ENCODE measurements at places on chromosomes 13 and 19.

DNA sequence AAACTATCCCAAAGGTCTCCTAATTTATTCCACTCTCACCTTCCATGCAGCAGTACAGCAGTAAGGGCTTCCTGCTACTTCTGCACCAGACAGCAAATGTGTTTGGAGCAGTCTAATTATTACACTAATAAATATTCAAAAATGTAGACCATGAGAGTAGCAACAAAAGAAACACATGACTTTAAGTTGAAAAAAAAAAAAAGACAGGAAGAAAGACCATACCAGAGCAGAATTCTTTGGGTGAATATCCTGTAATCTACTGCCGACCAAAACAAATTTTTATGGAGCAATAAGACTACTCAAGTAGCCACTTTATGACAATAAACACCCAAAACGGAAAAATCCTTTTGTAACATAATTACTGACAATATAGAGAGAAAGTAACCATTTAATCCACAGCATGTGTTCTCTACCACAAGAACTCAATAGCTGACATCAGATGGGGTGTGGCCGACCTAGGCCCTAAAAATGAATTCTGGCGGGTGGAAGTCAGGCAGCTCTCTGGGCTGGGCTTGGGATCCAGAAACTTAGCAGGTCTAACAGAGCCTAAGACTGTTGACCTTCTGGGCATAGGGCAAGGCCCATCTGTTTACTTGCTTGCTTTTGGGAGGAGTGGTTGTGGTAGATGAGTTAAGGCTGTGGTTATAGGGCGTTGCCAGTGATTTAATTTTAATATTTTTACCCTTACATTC lies 4.6 kb downstream of the KLF12 start:
- DNase-seq: no peak

DNA sequence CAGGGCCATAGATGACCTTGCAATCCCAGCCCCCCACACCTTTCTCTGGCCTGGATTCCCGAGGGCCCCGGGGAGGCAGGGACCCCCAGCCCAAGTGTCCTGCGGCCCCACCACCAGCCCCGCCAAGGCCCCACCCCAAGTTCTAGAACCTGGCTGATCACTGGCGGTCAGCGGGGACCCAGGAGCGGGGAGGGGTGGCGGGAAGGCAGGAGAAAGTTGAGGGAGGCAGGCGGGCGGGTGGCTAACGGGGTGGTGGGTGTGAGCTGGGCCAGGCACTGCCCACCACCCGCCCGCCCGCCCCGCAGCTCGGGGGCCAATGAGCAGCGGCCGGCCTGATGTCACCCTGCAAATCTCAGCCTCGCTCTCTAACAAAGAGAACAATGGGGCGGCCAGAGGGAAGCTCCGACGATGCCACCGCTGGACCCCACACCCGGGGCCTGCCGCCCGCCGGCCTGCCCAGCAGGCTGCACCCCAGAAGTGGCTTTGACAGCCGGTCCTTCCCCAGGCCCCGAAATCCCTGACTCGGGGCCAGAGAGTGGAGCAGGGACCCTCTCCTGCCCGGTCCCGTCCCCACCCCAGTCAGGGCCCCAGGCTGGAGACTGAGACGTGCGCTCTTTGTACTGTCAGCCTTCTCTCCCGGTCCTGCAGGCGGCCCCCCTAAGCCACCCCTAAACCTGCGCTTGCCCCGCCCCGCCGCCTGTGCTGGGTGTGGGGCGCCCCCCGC lies 1.6 kb downstream of the MEX3D start:
- peak; percentile 85 for DNase-seq

GRCh38 chr13:22903925-22904324 lies 276.9 kb upstream of the SGCG start:
- DNase-seq: no peak

DNA sequence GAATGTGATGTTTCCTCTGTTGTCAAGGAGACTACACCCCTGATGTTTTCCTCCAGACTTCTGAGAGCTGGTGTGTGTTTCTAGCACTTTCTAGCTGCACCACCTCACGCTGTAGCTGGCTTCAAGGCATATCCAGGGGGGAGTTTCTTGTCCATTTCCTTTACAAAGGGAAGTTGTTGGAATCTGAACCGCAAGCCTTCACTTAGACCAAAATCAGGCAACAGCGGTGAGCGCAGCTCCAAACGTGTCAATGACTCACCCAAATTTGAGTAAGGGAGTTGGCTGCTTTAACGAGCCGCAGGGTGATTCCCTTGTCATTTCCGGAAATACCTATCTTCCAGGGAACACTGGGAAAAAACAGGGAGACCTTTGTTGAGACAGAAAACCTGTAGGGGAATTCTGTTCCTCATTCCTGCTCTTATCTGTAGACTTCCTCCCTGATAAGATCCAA lies 2.5 kb downstream of the LDLR start:
- peak; percentile 98 for DNase-seq

DNA sequence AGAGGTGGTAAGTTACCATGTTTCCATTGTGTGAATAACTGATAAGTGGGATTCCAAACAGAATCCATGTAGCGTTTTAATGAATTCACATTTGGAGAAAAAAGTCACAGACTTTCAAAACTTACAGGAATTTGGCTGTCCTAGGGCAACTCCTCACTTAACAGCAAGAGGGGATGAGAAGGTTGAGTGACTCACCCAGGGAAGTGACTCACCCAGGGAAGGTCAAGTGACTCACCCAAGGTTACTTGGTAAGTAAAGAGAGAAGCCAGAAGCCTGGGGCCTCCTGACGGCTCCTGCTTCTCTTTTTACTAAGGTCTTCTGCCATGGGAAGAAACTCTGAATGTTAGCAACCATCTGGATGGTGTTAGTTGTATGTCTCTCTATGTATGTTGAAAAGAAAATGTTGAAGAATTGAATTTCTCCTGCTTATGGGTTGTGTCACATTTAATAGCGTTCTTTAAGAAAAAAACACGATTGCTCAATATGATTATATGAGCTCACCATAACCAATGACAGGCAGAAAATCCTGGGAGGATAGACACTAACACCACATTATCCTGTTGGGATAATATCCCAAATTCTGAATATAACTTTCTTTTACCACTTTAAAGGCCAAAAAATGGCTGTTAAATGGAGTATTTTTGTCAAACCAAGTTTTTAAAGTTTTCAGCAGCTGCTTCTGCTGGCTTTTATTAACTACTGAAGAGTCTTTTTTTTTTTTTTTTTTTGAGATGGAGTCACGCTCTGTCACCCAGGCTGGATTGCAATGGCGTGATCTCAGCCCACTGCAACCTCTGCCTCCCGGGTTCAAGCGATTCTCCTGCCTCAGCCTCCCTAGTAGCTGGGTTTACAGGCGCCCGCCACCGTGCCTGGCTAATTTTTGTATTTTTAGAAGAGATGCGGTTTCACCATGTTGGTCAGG lies 195.6 kb downstream of the GGACT start:
- DNase-seq: peak; percentile 95

DNA sequence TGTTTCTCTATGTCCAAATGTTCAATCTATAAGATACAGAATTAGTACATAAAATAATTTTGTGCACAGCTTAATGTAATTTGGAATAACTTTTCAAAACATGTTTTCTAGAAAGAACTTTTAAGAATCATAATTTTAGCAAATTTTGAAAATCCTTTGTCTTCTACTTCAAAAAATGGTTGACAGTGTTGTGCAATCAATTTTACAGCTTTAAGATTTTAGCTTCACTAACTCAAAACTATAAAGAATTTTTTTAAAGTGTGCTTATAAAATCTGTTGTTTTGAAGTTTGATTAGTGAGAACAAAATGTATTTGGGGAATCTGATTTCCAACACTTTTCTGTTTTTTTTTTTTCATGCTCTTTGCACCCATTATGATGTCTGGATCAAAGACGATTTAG lies 12.7 kb upstream of the SPACA6 start:
- DNase-seq: no peak

DNA sequence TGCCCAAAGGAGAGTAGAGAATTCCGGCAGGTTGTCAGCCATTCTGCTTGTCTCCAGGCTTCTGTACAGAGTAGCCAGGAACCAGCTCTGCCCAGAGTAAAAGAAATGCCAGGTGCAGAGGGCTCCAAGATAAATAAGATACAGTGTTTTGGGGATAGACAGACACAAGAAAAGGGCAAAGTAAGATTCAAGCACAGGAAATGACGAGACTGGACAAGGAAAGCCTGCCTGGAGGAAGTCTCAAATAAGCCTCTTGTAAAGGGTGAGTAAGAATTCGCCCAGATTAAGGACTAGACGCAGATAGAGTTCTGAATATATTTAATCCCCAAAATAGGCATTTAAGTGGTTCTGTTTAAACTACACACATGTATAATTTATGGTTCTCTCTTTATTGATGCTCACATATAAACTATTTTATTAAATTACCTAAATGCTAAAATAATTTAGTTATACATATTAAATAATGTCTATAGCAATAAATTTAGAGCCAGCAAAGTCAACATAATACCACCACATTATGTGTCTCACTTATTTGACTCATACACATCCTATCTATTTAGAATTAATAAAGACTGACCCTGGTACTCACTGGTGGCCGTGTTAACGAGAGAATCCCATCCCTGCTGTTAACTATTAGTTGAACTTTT lies 98.4 kb upstream of the RAP2A start:
- DNase-seq: no peak

Measured in kidney tubule cell (primary cell).